A549 treated with CpdA at 1 μM for 4 hours (cell line): ENCODE measurements at places on chromosomes 13 and 19. TPM values are rescaled to one million over a fixed set of nuclear protein-coding genes. Genes with fewer than 3 reads are reported as not detected.

The PBX4 gene
- total RNA-seq = 1.3 to 1.6 TPM (median 1.4 TPM) in 5 replicates

The VSTM2B gene
- total RNA-seq = not detected in 5 replicates

The FEM1A gene
- total RNA-seq = 5.3 to 6.0 TPM (median 5.6 TPM) in 5 replicates

The EHD2 gene
- 112 to 149 TPM (median 128 TPM) in 5 replicates for total RNA-seq

The RNF225 gene
- total RNA-seq = 0.14 to 0.17 TPM (median 0.15 TPM) in 4 of 5 replicates, not detected in the other

The FFAR1 gene
- not detected in 5 replicates for total RNA-seq

The BORA gene
- 7.7 to 12.2 TPM (median 8.5 TPM) in 5 replicates for total RNA-seq

The ADGRE3 gene
- not detected in 5 replicates for total RNA-seq

The ZNF527 gene
- total RNA-seq = 3.0 to 5.0 TPM (median 3.2 TPM) in 5 replicates

The PLIN4 gene
- 0.20 to 0.27 TPM (median 0.21 TPM) in 5 replicates for total RNA-seq

The ZNF541 gene
- total RNA-seq = not detected in 5 replicates

The ZNF93 gene
- total RNA-seq = not detected in 5 replicates

The NLRP11 gene
- total RNA-seq = 0.01 to 0.06 TPM (median 0.06 TPM) in 3 of 5 replicates, not detected in the others

The CCDC8 gene
- total RNA-seq = not detected in 5 replicates

The RFXAP gene
- 0.93 to 1.3 TPM (median 1.1 TPM) in 5 replicates for total RNA-seq

The TMEM255B gene
- 0.61 to 0.91 TPM (median 0.67 TPM) in 5 replicates for total RNA-seq

The SOX1 gene
- not detected in 5 replicates for total RNA-seq

The GPATCH1 gene
- total RNA-seq = 13.2 to 15.5 TPM (median 14.9 TPM) in 5 replicates
